ENCODE measurements at places on chromosomes 2 and 18. TPM values are rescaled to one million over a fixed set of nuclear protein-coding genes. Genes with fewer than 3 reads are reported as not detected.

Gene RGPD4
- total RNA-seq: not detected

Gene BCL11A
- 0.27 TPM for total RNA-seq

Gene SERPINB12
- not detected for total RNA-seq

Gene SRD5A2
- under 0.01 TPM for total RNA-seq

Gene PROKR1
- total RNA-seq: not detected

Gene DUSP19
- total RNA-seq: 2.4 TPM

Gene SKOR2
- not detected for total RNA-seq

Gene ZNF516
- total RNA-seq: 12.0 TPM

Gene INHBB
- total RNA-seq: 0.79 TPM

Gene APCDD1
- 0.53 TPM for total RNA-seq

Gene EMX1
- not detected for total RNA-seq

Gene RUFY4
- not detected for total RNA-seq

Gene PRKAG3
- total RNA-seq: not detected

Gene ITGA6
- total RNA-seq: 584 TPM

Gene FSHR
- total RNA-seq: not detected

Gene ST6GAL2
- not detected for total RNA-seq

Gene DSG1
- total RNA-seq: not detected

Gene AQP12A
- total RNA-seq: not detected

Gene FAM237A
- total RNA-seq: not detected

Gene GKN2
- total RNA-seq: not detected

Gene CRYBA2
- total RNA-seq: not detected

Gene MRPS9
- total RNA-seq: 30.2 TPM

Gene PSMA8
- total RNA-seq: not detected

Gene NEU2
- total RNA-seq: not detected

Gene RAPH1
- total RNA-seq: 93.6 TPM

Gene PELI1
- total RNA-seq: 32.5 TPM

Gene TDRD15
- total RNA-seq: under 0.01 TPM
